ENCODE measurements at places on chromosomes 6 and 20. TPM values are rescaled to one million over a fixed set of nuclear protein-coding genes. Genes with fewer than 3 reads are reported as not detected.

DNA sequence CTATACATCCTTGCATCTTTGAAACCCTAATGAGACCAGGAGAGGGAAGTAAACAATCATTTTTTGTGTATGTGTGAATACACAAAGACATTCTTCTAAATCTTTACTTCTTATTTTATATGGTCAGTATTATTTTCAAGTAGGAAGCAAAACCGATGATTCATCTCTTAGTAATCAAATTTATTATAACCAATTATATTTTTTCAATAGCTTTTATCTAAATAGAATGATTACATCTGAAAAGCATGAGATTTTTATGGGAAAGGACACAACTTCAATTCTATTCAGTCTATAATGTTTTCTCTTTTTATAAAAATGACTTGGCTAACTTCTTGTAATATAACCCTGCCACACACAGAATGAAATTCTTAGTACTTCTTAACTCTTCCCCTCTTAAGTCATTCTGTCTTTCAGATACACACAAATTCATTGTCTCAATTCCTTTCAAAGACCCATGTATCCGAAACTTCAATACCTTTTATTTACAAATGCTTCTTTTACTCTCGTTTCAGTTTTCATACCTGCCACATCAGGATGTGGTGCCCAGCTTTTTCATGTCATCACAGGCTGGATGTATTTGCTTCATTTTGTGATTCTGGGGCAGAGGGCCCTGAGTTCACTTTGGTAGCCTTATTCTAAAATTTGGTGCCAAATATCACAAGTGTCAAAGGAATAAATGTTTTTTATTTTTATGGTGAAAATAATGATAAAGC lies 227.0 kb downstream of the PHF3 start:
- DNase-seq, result no peak

The GNAS-AS1 gene
- 1.6 TPM for total RNA-seq

- DNase-seq, result no peak
These were observed 36.3 kb downstream of the PYGB start for GRCh38 chr20:25284131-25284601.

DNA sequence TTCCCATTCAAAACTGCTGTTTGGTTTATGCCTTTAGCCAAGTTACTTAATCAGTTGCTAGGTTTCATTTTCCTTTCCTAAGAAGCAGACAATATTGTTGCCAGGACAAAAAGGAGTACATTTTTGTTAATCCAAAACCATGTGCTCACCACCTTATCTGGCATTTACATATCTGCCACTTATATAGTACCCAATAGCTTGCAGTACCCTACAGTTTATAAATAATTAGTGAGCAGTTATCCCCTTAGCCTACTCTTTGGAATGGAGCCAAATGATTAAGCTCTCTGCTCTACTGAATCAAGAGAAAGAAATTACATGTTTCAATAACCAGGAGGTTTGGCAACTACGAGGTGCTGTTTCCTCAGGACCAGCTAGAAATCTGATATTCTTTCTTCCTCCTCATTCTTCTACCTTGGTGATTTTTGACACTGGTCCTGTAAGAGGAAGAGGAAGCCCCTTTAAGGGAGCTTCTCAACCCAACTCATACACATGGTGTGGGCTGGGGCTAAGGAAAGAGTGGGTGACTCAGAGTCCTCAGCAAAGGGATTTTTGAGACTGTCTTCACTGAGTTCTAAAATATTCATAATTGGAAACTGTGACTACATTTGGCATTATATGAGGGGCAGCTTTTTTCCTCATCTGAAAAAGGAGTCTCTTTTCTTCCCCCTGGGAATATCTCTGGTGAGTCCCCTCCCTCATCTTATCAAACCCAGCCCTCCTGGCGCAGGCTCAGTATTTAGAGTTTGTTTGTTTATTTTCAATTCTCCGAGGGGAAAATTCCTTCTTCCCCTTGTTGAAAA lies 1.5 kb downstream of the ZNFX1 start:
- DNase-seq, result no peak

GRCh38 chr20:18361678-18362077 lies 73.4 kb downstream of the ZNF133 start:
- DNase-seq, result no peak

DNA sequence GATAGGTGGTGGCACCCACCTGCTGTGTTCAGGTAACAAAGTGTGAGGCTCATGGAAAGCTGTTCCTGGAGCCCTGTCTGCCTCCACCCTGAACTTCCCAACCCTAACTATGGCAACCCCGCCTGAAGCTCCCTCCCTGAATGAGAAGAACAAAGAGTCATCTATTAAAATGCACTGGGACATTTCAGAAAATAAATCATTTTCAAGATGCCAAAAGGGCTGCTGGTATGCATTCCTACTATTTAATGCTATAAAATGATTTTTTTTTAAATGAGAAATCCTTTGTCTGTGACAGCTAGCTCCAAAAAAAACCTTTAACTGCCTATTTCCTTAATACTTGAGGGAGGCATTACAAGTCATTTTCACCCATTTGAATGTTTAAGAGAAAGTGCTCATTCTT lies 84.3 kb upstream of the MRPS10 start:
- no peak for DNase-seq

The GABBR1 gene
- total RNA-seq, result 5.3 TPM

The BCAS1 gene
- 0.56 TPM for total RNA-seq

DNA sequence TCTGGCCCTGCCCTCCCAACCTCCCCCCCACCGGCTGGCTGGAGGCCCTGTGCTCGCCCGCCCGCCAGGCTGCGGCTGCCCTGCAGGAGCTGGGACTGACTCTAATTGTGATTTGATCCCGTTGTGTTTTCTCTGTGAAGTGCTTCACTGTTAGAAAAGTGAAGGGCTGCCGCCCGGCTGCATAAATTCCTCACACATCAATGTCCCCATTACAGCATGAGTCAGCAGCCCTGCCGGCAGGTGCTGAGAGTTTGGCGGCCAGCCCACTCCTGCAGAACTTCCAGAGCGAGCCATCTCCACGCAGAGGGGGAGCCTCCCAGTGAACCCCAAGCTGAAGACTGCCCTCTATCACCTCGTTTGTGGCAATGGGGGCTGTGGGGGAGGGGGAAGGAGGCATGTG lies 137.9 kb downstream of the DLL1 start:
- no peak for DNase-seq

GRCh38 chr6:69465866-69466265 lies 330.9 kb downstream of the LMBRD1 start:
- DNase-seq, result no peak

DNA sequence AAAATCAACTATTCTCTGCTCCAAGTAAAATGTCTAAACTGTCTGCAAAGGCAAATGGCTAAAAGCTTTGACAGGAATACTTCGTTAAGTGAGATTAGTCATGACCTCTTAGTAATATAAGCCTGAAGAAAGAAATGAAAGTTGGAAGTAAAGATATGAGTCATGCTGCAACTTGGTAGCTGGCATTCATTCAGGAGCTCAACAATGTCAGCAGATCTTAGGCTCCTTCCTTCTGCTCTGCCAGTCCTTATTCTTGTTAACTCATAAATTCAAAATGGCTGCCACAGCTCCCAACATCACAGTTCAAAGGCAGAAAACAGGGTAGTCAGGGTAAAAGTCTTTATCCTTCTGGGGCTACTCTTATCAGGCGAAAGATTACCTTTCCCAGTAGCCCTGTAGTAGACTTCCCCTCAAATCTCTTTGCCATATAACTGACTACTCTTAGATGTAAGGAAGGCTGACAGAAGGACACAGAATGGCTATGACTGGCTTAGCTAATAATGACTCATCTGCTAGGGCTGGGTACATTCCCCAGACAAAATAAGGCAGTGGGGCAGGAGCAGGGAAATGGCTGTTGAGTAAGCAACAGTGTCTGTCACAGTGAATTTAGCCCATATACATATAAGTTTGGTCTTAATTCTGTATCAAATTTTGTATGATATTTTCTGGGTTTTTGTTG lies 24.4 kb upstream of the C6orf62 start:
- DNase-seq, result peak; percentile 81

GRCh38 chr6:65570340-65570739 lies 136.7 kb downstream of the EYS start:
- no peak for DNase-seq

DNA sequence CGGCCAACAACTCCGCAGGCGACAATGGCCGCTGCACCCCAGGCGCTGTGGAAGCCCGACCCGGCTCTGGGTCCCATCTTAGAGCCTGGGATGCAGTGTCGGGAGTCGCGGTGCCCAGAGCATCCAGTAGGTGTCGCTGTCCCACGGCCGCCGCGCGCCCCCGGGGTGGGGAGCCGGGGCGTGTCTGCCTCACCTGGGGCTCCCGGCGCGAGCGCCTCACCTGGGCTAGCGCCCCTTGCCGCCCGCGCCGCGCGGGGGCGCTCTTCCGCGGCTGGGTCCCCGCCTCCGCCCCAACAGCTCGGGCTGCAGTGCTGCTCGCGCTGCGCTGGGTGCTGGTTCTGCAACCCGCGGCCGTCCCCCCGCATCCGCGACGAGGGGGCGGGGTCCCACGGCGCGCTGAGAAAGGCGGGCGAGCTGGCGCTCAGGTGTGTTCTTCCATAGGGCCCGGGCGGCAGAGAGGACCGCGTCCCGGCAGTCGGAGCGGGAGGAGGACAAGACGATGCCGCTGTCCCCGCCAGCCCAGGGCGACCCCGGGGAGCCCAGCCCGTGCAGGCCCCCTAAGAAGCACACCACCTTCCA lies at the start of gene CRYBG1:
TSS of gene CRYBG1 (plus strand) at position 308 of the 579 bp plus-strand sequence. CDS start at position 500, 192 bp downstream.
- DNase-seq, result no peak

- no peak for DNase-seq
These were observed 2.0 kb downstream of the LAMP5 start for GRCh38 chr20:9516234-9516871.

DNA sequence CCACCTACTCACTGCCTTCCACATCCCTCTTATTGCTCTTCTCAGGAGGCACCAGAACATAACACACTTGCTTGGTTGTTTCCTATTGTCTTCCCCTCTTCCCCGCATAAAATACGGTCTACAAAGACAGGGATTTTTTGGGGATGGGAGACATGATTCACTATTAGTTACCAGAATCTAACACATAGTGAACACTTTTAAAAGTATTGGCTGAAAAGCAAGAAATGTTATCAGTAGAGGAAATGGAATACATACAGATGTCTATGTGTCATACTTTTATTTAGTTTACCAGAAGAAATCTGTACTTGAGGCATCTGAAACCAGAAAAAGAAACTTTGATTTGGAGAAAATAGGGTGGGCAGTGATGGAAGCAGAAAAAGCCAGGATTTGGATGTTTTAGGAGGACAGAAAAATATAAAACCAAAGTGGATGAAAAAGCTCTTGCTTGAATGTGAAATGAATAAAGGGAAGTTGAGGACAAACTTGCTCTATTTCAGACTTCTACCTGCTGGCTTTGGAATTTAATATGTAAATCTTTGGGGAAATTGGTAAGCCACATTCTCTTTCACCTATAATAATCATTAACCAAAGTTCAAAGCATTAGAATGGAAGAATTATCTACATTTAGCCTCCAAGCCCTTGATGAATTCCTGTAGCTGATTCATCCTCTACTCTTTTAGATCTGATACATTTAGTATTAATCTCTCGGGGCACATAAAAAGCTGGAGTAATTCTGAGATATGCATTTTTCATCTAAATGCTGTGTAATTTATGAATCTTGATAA lies 82.6 kb downstream of the DOK5 start:
- no peak for DNase-seq

DNA sequence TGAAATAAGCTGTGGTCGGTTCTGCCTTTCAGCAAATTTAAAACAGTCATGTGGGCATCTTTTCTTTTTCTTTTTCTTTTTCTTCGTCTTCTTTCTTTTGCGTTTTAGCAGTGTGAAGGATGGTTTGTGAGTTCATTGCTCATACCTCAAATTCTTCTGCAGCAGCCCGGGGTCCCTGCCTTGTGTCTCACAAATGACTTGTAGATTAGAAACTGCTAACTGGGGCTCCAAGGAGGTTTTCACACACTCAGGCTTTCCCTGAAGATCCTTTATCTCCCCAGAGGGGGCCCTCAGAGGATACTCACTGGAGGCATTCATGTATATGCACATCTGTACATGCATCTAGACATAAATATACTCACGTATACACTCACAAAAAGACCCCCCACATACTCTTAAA lies 1.7 kb downstream of the SMOC2 start:
- no peak for DNase-seq

GRCh38 chr6:35742842-35743241 lies 6.0 kb downstream of the ARMC12 start:
- DNase-seq, result no peak

The RAD21L1 gene
- not detected for total RNA-seq

The HCRTR2 gene
- total RNA-seq, result not detected

DNA sequence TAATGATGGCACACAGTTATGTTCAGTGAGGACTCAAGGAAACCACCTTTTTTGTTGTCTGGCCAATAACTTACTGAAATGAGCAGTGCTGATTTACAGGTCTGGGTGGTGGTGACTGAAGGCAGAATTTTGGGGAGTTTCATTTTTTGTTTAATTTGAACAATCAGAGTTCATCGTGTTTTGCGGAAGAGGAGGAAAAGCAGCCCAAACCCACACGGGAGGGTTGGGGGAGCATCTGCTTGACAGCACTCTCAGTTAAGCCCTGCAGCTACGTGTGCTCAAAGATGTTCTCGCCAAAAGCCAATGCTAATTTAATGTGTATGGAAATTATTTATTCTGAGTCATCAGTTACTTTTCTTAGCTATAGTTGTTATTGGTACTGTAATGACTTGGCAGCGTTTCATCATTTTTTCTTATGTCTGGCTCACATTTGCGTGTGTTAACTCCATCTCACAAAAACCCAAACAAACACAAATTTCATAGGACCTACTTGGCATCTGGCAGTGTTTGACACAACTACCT lies 89.2 kb downstream of the UST start:
- no peak for DNase-seq

The WFDC2 gene
- total RNA-seq, result not detected

The ROS1 gene
- 0.03 TPM for total RNA-seq

The HLA-DMB gene
- total RNA-seq, result 106 TPM

DNA sequence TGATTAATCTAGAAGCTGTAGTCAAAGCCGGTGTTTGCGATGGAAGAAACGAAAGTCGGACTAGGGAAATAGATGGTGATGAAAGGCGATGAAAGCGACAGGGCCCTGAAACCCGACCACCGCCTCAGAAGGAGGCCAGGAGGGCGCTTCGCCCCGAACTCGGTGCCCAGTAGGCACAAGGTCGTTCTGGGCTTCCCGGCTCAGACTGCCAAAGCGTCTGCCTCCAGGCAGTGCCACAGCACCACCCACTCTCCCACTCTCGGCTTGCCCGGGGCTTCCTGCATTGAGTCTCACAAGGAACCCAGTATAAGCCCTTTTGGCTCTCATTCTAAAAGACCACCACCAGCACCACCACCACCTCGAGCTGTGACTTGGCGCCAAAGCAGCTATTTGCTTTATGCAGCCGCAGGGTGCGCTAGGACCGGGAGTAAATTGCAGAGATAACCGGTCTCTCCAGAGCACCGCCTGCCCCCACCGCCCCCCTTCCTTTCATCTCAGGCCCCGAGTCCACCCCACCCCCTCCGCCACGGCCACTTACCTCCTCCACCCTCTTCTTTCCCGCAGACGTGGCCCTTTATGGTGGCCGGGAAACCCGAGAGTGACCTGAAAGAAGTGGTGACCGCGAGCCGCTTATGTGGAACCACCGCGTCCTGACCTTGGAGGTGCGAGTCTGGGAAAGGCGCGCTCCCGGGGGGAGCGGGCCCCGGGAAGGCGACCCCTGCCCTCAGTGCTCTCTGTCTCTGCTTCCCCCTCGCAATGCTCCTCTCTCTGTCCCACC lies 2.4 kb downstream of the TCF21 start:
- DNase-seq, result no peak

- no peak for DNase-seq
These were observed 56.1 kb upstream of the CCN6 start for GRCh38 chr6:111997853-111998208.

Measured in GM12878 (cell line).